GM06990 (cell line): ENCODE measurements at places on chromosomes 11 and 22.

- no peak for DNase-seq
These were observed 649 bp downstream of the PRRG4 start for GRCh38 chr11:32830413-32830738.

GRCh38 chr11:20026629-20027555, 133.4 kb downstream of the DBX1 start:
- no peak for DNase-seq

- peak; percentile 48 for DNase-seq
These were observed 15.3 kb upstream of the ZC3H12C start for GRCh38 chr11:110077831-110078325.

DNA sequence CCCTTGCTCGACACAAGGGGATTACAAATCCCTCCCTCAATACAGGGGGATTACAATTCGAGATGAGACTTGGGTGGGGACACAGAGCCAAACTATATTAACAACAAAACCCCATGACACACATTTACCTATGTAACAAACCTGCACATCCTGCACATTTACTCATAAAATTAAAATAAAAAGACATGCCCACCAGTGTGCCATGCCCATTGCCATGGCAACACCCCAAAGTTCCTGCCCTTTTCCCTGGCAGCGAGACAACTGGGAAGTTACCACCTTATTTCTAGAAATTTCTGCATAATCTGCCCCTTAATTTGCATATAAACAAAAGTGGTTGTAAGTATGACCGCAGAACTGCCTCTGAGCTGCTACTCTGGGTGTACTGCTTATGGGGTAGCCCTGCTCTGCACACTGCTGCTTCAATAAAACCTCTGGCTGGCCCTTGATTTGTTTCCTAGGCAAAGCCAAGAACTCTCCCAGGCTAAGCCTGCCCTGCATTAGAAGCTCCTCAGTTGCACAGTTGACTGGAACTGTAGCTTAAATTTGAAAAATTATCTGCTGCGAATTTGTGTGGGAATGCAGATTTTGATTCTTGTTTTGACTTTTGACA, 8.6 kb upstream of the INCENP start:
- no peak for DNase-seq

- DNase-seq, result no peak
These were observed 8.9 kb upstream of the SEPTIN5 start for GRCh38 chr22:19705181-19705934.

DNA sequence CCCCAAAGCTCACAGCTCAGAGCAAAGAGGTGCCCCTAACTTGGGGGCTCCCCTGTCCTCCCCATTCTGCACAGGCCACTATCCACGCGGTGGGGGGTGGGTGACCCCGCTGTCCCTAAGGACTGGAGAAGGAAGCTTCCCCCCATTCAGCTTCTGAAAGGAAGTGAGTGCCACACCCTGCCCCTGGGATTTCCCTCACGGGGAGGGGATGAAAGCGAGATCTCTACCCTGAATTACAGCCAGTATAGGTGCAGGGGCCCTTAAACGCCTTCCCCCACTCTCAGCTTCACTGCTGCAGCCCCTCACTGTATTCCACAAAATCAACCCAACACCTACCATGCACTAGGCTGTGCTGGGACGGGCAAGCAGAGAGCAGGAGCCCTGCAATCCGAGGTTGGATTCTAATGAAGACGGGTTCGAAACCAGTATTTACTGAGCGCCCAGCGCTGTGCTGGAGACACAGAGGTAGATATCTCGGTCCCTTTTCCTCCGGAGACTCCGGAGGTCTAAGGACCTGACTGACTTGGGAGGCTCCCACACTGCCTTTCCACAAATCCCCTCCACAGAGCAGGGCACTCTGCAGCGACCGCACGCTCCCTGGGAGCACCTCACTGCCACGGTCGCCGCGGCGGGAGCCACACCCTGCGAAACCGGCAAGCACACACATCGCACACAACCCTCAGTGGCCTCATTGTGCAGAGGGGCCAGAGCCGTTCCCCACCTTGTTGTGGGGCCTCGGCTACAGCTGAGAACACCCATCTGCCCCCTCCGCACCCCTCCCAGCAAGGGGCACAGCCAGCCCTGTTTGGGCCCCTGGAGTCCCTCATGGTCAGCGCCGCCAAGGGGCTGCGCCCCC, 1.8 kb downstream of the AHNAK start:
- DNase-seq, result no peak

DNA sequence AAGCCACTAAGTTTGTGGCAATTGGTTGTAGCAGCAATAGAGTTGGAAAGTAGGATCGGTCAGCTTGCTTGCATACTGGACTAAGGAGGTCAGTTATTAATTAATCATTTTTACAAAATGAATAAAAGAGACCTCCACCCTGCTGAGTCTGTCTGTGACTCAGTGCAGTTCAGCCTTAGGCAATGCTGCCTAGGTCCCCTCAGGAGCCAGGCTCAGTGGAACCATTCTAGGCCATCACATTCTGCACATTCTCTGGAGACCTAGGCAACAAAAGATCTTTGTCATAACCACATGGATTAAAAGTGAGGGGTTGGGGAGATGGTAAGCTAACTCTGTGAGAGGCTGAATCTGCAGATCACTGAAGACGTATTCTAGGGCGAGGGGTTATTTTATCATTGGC, 178.7 kb upstream of the CADM1 start:
- no peak for DNase-seq

- DNase-seq, result no peak
These were observed 122.9 kb upstream of the ARHGAP20 start for GRCh38 chr11:110835106-110835505.

DNA sequence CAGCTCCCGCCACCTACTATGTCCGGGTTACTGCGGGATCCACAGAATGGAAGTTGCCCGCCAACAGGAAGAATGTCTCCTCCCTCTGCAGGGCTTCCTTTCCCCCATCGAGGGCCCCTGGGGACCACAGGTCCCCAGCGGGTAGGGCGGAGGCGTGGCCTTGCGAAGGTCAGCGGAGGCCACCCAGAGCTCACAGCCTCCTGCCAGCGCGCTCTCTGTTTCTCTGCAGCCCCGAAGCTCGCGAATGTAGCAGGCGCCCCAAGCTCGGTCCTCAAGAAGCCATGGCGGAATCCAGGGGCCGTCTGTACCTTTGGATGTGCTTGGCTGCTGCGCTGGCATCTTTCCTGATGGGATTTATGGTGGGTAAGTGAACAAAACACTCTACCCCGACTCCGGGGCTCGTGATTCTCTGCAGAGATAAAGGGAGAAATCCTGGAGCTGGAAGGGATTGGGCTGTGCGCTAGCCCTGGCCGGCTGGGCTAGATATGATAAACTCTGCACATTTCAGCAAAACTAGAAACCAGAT, at the start of gene NAALAD2:
TSS of gene NAALAD2 (plus strand) at position 186 of the 526 bp plus-strand sequence. CDS start at position 282, 96 bp downstream.
- DNase-seq, result peak; percentile 21

GRCh38 chr22:38510416-38510970, 4.4 kb upstream of the DDX17 start:
- no peak for DNase-seq

DNA sequence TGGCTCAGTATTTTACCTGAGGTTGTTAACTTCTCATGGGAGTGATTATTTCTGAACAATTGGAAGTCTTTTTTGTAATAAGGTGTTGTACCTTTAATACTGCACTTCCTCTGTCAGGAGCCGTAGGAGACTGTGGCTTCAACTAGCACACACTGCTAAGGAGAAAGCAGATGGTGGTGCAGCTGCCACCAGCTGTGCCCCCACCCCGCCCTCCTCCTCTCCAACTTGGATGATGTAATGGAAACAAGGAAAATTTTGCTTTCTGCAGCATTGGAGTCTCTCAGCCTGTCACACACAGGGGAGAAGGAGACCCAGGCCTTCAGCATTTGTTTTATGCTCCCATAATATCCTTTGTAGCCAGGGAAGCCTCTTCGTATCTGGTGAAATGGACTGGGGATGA, 91.2 kb downstream of the TEAD1 start:
- no peak for DNase-seq

GRCh38 chr22:35124691-35125219, 58.8 kb downstream of the ISX start:
- DNase-seq, result peak; percentile 48

- DNase-seq, result no peak
These were observed 301.4 kb upstream of the PDGFD start for GRCh38 chr11:104465321-104465720.

- DNase-seq, result no peak
These were observed 99.8 kb downstream of the ARL14EP start for GRCh38 chr11:30422447-30423278.

GRCh38 chr11:132300283-132300682, 929.9 kb downstream of the NTM start:
- DNase-seq, result no peak

- DNase-seq, result no peak
These were observed 50.2 kb downstream of the RPL27A start for GRCh38 chr11:8732748-8733241.

DNA sequence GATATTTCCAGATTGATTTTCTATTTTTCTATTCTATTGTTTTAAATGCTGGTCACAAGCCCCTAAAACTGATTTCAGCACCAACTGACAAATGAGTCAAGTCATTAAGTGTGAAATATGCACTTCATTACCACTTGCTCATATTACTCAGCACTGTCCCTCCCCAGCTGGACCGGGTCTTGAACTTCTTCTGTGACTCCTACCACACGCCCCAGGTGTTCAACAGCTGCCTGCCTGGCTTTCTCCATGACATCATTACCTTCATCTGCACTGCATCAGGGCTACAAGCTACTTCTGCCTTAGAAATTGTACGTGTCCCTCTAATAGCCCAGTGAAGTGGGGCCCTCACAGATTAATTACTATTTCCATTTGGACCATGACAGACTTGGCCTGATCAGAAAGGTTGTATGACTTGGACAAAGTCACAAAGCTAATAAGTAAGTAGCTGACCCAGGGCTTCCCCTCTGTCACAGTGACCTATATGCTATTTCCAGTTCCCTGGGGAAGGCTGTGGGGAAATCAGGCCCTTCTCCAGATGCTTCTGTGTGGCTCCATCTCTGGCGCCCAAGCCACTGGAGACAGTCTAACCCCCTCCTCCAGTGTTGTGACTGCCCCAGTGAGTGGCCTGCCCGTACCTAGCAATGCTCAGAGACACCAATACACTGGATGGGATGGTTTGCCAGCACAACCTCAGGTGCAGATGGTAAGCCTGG, 18.1 kb downstream of the TBC1D10A start:
- peak; percentile 62 for DNase-seq

GRCh38 chr11:134380785-134381184, 31.3 kb downstream of the B3GAT1 start:
- no peak for DNase-seq

DNA sequence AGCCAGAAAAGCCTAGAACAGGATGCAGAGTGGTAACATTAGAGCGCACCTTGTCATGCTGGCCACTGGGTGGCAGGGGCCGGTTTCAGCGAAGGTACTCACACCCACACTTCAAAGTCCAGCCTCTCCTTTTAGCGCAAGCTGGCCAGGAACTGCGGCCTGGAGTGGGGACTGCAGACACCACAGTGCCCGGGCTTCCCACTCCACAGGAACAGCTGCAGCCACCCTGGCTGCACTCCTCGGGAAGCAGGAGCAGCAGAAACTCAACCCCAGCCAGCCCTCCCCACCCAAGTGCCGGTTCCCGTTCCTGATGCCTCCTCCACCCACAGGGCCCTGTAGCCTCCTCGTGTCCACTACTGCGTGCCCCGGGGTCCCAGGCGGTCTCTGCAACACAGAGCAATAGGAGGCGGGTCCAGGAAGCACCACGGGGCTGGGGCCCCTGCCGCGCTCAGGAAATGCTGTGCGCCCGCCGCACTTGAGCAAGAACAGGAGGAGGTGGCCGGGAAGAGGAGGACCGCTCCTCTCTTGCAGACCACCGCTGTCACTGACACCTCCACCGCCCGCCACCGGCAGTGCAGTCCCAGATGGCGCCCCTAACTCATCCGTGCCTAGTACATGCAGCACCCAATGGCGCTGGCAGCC, 2.2 kb downstream of the RFPL2 start:
- no peak for DNase-seq

DNA sequence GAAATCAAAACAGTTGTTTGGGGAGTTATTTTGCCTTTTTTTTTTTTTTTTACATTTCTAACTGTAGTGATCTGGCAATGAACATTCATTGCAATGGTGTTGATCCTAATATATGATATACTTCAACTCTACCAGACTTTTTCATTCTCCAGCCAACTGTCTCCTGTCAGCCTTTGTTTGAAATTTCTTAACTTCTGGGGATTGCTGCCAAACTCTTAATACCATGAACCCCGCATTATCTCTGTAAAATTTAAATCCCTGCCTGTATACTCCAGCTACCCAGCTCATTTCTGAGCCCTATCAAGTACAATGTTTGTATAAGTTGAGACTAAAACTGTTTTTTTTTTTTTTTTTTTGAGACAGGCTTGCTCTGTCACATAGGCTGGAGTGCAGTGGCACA, 280.7 kb downstream of the TTC28 start:
- no peak for DNase-seq

- no peak for DNase-seq
These were observed 100.7 kb downstream of the NAV2 start for GRCh38 chr11:19813158-19813879.
